ENCODE measurements at places on chromosomes 4 and X.
A peak's percentile ranks its signal among the peaks of the same experiment; 100 is the strongest.

GRCh38 chr4:2365054-2365912 lies 53.2 kb downstream of the ZFYVE28 start:
- no peak for ATAC-seq

DNA sequence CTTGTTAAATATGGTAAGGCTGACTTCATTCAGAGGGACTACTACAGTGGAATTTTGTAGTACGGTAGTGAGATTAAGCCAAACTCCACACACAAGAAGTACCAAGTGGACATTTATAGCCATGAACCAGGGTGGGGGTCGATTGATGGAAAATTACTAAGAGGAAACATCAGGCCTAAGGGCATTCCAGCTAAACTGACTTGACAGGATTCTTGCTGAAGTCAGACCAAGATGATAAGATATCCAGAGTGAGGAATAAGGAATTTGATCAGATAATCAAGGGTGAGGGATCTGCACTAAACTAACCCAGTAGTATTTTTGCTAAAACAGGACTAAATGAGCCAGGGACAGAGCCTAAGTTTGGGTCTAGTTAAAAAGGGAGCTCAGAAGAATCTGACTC lies 597.5 kb downstream of the RPA4 start:
- ATAC-seq: no peak

DNA sequence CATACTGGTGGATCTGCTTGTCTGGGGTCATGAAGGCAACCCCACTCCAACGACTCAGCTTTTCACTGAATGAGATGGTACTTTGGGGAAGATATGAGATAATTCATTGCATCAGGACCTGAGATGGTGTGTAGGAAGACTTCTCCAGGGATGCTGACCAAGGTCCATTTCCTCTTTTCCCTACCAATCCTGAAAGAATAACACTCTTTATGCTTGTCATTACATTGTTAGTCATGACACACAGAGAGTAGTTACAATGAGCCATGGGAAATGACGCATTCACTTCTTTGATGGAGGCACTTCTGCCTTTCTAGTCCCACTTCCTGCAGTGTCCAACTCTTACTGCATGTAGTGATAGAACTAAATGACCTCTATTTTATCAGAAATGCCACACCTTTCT lies 58.6 kb downstream of the AREG start:
- no peak for ATAC-seq

- ATAC-seq: no peak
Observed at GRCh38 chr4:176588436-176588835, 204.3 kb downstream of the VEGFC start.

GRCh38 chrX:120356084-120356483 lies 5.8 kb upstream of the ATP1B4 start:
- ATAC-seq: no peak

GRCh38 chr4:183266371-183266770 lies 53.7 kb downstream of the CLDN22 start:
- no peak for ATAC-seq

DNA sequence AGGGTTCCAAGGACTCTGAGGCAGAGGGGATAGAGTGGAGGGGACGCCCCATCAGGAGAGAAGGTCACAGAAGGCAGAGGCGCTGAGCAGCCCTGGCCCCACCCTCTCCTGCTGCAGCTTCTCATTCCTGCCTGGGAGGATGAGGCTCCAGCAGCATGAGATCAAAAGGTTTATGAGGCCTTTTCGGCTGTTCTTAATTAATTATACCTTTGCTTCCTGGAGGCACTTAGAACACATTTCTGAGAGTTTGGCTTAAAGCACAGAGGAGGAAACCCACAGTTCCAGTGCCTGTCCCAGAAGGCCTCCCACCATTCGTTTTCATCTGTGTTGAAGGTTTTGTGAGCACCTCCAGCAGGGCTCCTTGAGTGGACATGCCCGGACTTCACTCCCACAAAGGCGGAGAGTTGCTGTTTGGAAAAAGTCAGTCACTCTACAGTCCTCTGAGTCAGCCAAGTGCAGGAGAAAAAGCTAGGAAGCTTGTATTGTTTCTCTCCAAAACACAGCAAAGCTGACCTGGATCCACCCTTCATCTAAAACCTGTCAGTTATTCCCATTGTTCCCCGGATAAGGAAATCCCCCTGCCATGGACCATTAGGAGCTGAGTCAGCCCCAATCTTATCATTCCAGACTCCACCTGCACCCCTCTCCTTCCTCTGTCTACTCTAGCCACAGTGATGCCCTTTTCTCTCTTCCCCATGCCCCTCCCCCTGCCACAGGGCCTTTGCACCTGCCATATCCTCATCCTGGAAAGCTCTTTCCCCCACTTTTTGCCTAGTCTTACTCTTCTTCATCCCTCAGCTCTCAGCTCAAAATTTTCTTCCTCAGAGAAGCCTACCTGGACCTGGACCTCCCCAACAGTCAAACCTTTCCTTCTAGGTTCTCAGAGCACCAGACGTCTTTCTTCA lies 276.8 kb downstream of the FBXW7 start:
- peak; percentile 40 for ATAC-seq

DNA sequence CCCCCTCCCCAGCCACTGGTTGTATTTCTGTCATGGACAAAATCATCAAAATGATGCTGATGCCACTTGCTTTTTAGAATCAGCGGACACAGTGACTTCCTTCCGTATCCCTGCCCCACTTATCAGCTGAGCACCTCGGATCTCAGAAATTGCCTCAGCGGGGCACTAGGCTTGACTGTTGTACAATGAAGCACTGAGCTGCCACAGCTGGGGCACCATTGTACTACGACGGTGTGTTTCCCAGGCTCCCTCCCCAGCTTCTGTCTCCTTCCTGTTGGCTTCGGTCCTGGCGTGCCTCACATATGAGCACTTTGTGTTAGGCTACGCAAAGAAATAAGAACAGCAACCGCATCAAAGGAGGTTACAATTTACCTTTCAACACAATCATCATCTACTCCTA lies 82.4 kb downstream of the F11 start:
- ATAC-seq: no peak

- peak; percentile 56 for ATAC-seq
Observed at GRCh38 chr4:25160714-25161592, 704 bp upstream of the SEPSECS start.

DNA sequence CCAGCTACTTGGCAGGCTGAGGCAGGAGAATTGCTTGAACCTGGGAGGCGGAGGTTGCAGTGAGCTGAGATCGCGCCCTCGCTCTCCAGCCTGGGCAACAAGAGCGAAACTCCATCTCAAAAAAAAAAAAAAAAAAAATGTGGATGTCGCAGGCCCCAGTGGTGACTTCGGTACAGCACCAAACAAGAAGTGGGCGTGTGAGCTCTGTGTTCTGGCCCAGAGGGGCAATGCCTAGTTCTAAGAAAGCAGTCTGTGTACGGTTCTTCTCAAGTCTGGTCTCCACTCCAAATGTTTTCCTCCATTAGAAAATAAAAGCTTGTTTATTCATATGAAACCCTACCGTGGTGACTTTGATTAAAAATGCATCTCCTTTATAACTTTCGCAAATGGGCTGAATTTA lies 92.0 kb upstream of the DDX3X start:
- ATAC-seq: no peak

GRCh38 chrX:45517090-45517973 lies 316.7 kb upstream of the DIPK2B start:
- ATAC-seq: peak; percentile 84

DNA sequence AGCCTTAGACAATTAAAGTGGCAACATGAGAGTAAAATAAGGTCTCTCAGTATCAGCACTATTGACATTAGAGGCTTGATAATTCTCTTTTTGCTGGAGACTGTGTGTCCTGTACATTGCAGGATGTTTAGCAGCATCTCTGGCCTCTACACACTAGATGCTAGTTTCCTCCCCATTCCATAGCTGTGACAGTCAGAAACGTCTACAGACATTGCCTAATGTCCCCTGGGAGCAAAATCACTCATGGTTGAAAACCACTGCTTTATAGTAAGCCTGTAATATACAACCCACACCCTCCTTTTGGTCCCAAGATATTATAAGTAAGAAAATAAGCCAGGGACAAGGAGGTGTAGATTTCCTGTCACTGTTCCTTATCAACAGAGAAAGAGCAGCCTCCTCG lies 166.0 kb downstream of the FRMPD4 start:
- no peak for ATAC-seq

DNA sequence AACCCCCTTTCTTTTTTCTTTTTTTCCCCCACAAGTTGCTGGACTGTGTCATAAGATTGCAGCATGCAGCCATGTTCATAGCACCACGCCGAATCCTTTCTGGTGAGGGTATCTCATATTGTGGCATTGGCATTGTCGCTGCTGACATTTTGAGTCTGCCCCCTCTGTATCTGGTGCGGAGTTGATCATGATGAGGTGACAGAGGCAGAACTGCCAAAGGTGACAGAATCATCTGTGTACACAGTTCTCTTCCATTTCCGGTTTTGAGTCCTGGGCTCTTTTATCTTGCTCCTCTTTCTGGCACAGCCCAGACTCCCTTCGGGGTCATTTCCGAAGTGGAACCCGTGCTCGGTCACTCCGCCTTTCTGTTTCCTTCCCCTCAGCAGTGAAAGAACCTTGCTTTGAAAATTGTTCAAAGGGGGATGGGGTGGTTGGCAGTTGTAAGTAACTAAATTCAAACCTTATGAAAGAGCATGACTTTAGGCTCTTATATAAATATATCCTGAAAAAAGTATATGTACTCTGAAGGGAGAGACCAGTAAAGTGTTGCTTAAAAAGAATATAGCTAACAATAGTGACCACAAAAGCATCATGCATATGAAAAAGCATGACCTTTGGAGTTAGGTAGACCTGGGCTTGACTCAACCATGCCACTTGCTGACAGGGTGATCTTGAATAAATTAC lies 55.0 kb upstream of the BMP2K start:
- no peak for ATAC-seq

DNA sequence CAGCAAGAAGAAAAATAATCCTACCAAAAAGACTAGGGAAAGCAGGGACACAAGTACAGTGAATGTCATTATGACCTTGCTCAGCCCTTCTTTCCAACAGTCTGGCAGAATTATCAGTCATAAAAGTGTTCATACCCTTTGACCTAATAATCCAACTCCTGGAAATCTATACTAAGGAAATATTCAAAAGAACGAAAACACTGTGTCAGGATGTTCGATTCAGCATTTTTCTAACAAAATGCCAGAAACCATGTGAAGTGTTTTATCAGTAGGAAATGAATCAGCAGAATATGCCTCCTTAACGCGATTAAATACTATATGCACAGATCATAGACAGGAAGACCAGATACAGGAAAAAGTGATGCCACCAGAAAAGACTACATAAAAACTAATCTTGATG lies 16.2 kb upstream of the S100G start:
- ATAC-seq: peak; percentile 68

DNA sequence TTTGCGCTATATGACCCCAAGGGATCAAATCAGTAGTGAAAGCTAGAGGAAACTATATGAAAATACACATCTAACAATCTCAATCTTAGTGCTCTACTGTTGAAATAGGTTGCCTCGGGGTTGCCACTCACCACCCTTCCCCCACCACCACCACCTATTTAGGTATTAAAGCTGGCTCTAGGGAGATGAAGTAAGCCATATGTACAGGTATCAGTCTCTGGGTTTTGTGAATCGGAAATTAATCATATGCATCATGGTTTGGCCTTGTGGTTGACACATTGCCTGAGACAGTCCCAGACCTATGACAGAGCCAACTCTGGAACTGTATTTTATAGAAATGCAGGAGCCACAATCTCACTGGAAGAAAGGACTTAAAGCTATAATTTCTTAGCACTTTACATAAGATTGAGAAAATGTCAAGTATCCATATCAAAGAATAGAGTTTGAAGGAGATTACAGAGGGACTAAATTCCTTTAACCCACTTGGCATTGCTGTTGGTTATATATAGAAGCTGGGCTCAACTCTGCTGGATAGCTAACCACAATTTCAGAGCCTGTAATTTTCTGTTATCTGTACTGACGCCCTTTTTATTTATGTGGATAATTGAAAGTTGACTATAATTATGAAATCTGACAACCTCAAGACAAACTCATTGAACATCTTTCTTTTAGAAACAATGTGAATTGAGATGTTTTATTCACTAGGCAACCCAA lies 26.7 kb upstream of the BMP2K start:
- no peak for ATAC-seq

- no peak for ATAC-seq
Observed at GRCh38 chr4:106336618-106337017, 20.3 kb downstream of the AIMP1 start.

DNA sequence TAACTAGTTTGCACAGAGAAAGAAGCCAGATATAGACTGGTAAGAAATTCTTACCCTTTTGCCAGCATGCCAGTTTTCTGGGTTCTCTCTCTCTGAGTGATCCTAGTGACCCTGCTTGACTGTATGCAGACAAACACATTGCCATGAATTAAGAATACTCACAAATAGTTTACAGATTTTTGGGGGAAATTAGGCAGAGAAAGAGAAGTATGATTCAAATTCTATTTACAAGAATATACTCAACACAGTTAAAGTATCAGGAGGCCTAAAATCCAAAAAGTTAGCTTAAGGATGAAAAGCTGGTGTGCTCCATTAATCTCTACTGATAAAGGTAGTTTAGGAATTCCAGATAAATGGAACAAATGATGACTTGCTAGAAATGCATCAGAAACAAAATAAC lies 18.4 kb downstream of the MOB1B start:
- no peak for ATAC-seq

- ATAC-seq: peak; percentile 14
Observed at GRCh38 chrX:47169726-47170515, 23.7 kb upstream of the UBA1 start.

- ATAC-seq: peak; percentile 26
Observed at GRCh38 chr4:6674500-6675149, 19.1 kb upstream of the S100P start.

DNA sequence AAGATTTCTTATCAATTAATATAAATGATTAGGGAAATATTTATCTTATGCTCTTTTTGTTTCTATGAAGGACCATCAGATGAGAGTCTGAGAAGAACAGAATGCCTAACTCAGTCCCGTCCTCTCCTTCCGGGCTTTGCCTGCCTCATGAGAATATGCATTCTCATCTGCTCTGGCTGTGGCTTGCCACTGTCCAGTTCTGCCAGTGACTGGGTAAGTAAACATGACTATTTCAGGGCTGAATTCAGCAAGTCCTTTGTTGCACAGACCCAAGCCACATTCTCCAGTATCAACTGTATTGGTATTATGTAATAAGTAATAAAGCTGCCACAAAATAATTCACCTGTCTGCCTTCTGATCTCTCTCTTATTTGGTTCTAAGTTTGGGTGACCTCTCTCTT lies 110.7 kb downstream of the WDFY3 start:
- no peak for ATAC-seq

GRCh38 chrX:119945481-119945880 lies 1.9 kb upstream of the NKAP start:
- ATAC-seq: no peak

DNA sequence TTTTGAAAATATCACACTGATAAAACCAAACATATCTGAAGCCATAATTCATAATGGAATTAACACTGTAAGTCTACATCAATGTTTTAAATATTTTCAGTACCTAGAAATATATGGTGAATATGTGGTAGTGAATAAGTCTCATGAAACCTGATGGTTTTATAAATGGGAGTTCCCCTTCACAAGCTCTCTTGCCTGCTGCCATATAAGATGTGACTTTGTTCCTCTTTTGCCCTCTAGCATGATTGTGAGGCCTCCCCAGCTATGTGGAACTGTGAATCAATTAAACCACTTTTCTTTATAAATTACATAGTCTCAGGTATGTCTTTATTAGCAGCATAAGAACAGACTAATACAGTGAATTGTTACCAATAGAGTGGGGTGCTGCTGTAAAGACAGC lies 536.8 kb upstream of the GALNT7 start:
- ATAC-seq: no peak

GRCh38 chr4:111546881-111547280 lies 598.4 kb upstream of the FAM241A start:
- no peak for ATAC-seq

- no peak for ATAC-seq
Observed at GRCh38 chr4:3252831-3253641, 4.1 kb downstream of the MSANTD1 start.
